Esophagus muscularis mucosa (tissue), 4 donors: ENCODE measurements at places on chromosomes 13 and 19.
A peak's percentile ranks its signal among the peaks of the same experiment; 100 is the strongest.

DNA sequence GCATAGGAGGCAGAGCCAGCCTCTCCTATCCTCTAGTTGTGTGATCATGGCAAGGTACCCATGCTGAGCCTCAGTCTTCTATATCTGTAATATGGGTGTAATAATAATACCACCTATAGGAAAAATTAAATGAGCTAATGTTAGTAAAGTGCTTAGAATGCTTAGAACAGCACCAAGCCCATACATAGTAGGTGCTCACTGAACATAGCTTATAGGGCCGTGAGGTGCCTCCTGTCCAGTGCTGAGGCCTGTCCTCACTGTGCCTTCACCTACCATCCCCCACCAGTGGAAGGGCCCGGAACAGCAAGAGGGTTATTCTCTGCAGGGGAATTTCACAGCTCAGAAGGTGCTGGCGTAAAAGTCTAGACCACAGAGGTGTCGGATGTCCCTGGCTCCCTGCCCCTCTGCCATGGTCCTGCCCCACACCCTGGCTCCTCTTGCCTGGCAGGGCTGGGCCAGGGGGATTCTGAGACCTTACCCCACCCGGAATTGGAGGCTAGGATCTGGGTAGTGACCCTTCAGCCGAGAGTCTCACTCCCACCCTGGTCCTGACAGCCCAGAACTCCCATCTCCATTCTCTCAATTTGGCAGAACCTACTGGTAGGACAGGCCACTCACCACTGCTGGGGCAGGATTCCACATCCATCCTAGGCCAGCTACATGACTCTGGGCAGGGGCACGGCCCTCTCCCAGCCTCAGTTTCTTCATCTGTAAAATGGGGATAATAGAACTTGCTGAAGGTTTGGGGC is 2.2 kb upstream of the SCN1B start:
- no peak for DNase-seq

DNA sequence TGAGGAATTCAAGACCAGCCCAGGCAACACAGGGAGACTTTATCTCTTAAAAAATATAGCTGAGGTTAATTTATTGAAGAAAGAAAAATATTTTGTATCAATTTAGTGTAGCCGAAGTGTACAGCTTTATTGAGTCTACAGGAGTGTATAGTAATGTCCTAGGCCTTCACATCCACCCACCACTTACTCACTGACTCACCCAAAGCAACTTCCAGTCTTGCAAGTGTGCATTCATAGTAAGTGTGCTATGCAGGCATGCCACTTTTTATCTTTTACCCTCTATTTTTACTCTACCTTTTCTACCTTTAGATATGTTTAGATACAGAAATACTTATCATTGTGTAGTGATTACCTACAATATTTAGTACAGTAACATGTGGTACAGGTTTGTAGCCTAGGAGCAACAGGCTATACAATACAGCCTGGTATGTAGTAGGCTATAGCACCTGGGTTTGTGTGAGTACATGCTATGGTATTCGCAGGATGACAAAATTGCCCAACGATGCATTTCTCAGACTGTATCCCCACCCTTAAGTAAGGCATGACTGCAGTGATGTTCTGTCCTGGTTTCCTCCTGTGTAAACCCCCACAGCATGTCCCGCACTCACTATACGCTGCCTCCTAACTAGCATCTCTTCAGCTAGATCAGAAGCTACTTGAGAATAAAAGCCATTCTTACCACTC is 15.3 kb upstream of the ATP12A start:
- no peak for DNase-seq

GRCh38 chr13:29684441-29684840 is 89.0 kb upstream of the SLC7A1 start:
- no peak for DNase-seq

- DNase-seq: no peak
Measured at GRCh38 chr13:104691767-104692467, 1625.7 kb upstream of the SLC10A2 start.

GRCh38 chr19:4081441-4082129 is 14.9 kb upstream of the ZBTB7A start:
- DNase-seq: no peak

GRCh38 chr19:57830071-57830602 is at the start of gene ZNF587B:
TSS of gene ZNF587B (plus strand) at chr19:57830299. CDS start at chr19:57830529, 230 bp downstream.
- DNase-seq: no peak

DNA sequence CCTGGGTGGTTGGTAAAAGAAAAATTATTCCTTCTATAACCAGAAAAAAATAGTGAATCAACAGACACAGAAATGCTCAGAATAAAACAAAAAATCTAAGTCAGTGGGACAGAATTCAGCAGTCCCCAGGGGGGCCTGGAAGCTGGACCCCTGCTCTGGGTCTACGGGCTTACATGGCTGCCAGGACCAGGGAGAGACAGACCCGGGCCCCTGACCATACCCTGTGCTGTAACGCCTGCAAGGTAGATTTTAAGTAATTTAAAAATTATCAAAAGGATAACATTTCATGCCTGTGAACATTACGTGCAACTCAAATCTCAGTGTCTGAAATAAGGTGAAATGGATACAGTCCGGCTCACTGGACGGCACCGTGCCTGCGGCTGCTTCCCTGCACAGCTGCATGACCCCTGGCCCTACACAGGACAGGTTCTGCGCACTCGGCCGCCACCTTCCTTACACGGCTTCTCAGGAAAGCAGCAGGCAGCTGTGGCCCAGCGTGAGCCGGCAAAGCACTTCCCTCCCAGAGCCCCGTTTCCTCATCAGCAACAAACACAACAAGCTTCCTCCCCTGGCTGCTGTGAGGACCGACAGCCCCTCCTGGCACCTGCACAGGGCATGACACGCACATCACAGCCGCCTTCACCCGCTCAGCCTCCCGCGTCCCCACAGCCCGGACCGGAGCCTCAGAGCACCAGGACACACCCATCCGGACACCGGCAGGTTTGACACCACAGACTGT is 22.2 kb downstream of the RASA3 start:
- no peak for DNase-seq

DNA sequence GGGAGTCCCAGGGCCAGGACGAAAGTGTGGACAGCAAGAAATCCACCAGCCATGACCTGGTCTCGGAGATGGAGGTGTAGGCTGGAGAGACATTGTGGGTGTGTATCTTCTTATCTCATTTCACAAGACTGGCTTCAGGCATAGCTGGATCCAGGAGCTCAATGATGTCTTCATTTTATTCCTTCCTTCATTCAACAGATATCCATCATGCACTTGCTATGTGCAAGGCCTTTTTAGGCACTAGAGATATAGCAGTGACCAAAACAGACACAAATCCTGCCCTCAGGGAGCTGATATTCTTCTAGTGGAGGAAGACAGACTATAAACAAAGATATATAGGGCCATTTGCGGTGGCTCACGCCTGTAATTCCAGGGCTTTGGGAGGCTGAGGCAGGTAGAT is 7.4 kb upstream of the DHX34 start:
- no peak for DNase-seq

GRCh38 chr13:47085346-47085745 is 188.5 kb upstream of the HTR2A start:
- no peak for DNase-seq

DNA sequence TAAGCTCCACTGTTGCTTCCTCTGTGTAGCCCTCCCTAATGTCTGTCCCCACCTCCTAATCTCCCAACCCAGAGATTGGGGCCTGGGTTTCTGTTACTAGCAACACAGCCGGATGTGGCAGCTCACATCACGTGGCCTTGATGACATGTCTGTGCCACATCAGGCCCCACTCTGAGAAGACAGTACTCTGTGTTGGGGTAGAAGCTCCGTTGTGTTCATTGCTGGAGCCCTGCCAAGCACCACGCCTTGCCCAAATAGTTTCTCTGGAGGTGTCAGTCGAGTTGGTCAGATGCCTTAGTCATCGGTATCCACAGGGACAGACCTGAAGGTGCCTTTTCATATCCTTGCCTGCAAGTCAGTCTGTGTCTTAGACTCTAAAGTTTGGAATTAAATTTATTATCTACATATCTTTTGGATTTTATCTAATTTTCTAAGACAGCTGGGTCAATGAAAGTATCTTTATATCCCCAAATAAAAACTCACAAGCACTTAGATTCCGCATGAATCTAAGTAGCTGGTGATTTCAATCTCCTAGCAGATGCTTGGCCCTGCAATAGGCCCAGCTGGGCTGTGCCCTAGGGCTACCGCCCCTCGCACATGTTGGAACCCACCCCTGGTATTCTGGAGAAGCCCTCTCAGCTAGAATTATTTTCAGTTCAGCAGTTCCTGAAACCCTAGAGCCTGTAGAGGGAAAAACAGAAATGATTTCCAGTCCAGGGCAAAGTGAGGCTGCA is 204.0 kb upstream of the TSHZ3 start:
- DNase-seq: no peak

DNA sequence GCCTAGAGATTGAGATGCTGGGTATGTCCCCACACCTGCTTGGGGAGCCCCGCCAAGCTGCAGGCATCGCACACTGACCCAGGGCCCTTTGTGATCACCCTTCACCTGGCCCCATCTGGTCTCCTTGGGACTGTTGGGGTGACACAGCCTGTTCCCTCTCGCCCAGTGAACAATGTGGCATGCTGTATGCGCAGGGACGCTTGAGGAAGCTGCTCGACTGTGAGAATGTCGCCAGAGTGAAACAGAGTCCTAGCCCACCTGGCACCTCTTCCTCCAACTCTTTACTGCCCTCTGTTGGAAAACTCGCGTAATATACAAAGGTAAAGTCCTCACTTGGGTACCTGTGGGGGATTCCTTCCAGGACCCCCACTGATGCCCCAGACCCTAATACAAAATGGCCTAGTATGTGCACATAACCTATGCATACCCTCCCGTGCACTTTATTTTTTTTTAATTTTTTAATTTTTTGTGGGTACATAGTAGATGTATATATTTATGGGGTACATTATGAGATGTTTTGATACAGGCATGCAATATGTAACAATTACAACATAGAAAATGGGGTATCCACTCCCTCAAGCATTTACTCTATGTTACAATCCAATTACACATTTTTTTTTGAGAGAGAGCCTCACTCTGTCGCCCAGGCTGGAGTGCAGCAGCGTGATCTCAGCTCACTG is 9.0 kb downstream of the BLOC1S3 start:
- no peak for DNase-seq

DNA sequence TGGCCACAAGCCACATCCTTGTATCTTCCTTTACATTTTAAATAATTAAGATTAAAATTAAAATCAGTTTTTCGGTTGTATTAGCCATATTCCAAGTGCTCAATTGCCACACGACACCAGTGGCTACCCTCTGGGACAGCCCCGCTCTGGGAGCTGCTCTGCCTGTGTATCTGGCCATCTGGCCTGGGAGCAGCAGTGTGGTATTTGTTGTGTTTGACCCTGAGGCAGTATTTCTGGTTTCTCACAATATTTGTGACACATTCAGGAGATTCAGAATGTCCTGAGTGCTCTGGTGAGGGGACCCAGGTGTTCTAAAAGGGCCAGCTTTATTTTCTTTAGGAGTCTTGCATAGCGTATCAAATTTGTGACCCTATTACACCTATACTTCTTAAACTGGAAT is 179.0 kb downstream of the SUCLA2 start:
- no peak for DNase-seq

DNA sequence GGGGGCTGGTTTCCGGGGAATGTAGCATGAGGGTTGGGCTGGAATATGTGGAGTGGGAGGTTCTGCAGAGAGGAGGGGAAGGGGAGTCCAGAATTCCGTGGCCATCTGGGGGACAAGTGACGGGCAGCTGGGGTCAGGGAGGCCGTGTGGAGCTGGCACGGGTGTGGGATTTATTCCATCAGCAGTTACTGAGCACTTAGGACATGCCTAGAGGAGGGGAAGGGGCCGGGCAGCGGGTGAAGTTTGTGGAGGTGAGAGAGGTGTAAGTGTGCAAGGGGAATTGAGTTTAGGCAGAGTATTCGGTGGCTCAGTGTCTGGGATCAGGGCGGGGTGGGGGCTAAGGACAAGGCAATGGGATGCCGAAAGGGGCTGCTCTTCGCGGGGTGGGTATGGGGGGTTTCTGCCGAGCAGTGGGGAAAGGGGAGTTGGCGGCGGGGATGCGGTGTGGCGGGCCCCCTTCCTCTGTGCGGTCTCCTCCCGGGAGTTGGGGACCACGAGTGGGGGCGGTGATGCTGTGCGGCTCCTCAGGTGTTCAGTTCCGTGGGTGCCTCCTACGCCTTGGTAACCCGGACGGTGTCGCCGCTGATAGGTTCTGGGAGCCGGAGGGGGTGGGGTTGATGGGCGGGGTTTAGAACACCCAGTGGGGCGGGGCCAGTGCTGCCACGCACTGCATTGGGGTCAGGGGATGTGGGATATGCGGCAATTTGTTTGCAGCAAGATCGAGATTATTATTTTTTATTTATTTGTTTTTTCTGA is 5.4 kb downstream of the CCDC61 start:
- no peak for DNase-seq

DNA sequence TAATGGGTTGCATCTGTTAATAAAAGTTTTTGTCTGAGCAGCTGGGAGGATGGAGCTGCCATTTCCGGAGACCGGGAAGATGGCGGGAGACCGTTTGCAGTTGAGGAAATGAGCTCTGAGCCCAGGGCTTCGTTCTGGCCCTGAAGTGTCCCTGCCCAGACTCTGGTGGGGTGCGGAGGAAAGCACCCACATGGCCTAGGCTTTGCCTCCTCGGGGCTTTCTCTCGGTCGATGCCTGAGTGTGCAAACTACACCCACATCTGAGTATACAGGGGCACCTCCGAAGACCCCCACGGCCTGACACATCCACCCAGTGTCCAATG is 15.6 kb upstream of the NANOS3 start:
- DNase-seq: peak; percentile 90

DNA sequence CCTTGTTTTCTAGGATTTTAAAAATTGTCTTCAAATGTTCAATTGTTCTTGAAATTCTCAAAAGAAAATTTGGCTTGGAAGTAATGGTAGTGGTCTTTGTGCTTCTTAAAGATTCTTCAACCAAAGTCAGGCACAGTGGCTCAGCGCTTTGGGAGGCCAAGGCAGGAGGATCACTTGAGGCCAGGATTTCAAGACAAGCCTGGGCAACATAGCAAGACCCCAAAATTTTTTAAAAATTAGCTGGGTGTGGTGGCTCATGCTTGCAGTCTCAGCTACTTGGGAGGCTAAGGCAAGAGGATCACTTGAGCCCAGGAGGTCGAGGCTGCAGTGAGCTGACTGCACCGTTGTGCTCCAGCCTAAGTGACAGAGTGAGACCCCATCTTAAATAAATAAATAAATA is 153.5 kb upstream of the ZNF507 start:
- peak; percentile 83 for DNase-seq
